Progenitor cell of endocrine pancreas (in vitro differentiated cells): ENCODE measurements at places on chromosomes 2 and 18.
A peak's percentile ranks its signal among the peaks of the same experiment; 100 is the strongest.

DNA sequence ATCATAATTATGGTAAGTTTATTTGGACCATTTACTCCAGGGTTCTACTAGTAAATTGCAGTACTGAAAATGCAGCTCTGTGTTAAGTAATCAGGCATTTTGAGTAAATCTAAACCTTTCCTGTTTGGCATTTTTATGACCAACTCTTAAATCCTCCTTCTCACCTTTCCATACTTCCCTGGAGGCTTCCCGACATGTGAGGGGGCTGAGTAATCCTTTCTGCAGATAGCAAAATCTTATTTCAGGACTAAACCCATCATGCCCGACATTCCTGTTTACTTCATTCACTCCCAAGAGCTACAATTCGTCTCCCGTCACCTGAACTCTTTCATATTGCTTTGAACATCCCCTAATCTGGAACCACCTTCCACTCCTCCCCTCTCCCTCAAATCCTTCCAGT lies 296.6 kb downstream of the IKZF2 start:
- DNase-seq: no peak

- no peak for DNase-seq
Observed at GRCh38 chr2:189444322-189444721, 3.0 kb downstream of the WDR75 start.

GRCh38 chr18:41390309-41390708 lies 564.7 kb upstream of the PIK3C3 start:
- no peak for DNase-seq

- no peak for DNase-seq
Observed at GRCh38 chr2:231611273-231612108, 18.8 kb downstream of the TEX44 start.

GRCh38 chr2:136049011-136049742 lies 63.8 kb upstream of the DARS1 start:
- no peak for DNase-seq

- no peak for DNase-seq
Observed at GRCh38 chr2:104582471-104582870, 271.4 kb upstream of the POU3F3 start.

DNA sequence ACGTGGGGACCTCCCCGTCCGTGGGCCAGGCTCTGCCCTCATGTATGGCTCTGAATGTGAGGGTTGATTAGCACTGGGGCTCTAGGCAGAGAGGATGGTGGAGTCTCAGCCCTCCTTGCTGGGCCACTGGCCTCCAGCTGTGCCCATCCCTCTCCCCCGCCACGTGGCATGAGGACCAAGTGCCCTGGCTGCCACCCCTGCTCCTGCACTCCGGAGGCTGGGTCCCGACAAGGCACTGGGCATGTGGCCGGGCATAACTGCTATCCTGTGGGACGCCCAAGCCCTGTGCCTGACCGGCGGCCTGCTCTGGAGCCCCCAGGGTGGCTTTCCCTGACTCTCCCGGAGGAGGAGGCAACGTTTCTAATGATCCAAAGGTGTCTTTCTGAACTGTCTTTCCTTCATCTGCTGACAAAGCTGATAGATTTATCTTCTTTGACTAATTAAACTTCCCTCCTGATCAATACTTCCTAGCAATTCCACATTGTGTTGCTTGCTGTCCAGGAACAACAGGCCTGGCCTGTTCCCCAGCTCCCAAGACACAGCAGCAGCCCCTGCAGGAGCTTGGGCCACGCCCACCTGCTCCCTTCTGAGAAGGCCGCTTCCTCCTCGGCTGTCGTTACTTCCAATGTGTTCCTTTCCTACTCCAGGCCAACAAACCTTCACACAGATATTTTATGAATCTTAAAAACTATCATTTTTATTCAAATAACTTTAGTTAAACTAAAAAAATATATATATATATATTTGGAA lies 132.0 kb downstream of the SNTG2 start:
- DNase-seq: no peak

DNA sequence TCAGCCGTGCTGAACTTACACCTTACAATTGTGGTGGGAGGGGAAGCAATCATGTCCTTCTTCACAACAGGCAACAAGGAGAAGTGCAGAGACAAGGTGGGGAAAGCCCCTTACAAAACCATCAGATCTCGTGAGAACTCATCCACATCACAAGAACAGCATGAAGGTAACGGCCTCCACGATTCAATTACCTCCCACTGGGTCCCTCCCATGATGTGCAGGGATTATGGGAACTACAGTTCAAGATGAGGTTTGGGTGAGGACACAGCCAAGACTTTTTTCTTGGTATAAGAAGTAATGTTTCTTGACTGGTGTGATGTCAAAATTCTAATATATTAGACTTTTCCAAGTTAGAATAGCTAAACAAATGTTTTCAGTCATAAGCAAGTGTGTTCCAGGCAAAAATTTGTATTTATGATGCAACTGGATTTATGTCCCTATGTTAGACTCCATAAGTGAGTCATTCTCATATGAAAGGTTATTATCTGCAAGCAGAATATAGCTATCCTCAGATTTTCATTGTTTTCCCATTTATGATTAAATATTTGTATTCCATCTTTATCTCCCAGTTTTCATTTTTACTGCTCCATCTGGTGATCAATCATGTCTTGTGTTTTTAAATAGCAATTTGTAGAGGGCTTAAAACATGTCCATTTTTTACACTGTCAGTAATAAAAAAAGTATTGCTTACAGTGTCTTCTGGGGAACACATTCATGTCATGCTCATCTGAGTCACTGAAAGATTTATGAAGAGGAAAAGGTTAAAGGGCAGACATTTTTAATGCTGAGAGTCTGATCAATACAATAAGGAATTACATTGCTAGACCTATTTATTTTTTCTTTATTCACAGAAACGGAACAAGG lies 995.2 kb upstream of the CDH2 start:
- no peak for DNase-seq

DNA sequence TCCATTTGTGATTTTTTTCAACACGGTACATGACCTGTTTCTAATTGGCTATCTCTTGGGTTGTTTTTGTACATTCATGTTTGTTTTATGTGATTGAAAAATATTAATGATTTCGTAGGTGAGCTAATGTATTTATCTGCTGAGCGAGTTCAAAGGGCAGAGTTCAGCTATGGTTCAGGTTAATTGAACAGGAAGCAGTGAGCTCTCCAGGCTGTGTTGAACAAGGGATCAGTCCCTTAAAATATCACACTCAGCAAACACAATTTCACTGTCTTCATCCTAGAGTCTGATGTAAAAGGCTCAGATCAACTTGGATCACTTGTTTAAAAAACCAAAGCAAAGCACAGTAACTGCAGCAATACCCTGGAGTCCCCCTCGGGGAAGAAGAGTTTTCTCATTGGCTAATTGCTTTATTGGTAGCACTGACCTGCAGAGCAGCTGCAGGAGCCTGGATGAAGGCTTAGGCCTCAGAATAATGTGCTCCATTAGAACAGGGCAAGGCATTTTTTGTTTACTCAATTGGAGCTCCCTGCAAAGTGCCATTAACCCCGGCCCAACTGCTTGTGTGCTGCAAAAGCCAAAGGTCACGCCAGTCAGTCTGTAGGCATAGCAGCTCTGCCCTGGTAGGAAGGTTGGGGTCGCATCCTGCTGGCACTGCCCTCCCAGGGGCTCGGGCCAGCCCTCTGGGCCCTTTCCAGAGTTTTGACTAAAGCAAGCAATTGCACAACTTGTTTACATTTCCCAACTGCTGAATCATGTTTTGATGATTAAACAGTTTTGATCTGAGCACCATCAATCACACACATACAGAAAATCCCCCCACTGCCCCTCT lies 10.5 kb downstream of the ONECUT2 start:
- no peak for DNase-seq

DNA sequence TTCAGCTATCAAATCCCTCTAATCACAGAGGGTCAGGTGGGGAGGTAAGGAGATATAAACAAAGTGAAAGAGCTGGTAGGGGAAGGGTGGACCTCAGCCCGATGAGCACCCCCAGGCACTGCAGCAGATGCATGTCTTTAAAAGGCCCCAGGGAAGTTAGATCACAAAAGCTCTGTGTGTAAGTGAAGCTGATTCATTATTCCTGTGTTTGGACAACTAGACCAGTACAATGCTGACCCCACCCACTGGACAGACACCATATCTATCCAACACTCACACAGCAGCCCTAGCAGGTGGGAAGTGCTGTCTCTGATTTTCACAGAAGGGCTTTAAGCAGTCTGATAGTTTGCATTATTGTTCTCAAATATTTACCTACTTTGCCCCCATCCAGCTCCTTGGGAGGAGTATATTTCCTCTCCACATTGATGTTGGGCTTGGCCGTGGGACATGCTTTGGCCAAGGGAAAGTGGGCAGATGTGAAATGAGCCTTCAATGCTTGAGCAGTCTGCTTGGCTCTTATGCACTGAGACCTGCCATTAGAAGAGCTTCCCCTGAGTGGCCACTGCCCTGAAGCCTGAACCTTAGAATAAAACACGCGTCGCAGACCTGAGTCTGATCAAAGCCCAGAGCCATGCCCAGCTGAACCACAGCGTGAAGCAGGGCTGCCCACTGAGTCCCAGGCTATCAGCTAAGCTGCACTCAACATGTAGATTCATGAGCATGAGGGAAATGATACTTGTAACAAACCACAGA lies 111.4 kb downstream of the COPS8 start:
- DNase-seq: no peak

GRCh38 chr18:5057386-5058348 lies 139.4 kb downstream of the AKAIN1 start:
- peak; percentile 53 for DNase-seq

- DNase-seq: no peak
Observed at GRCh38 chr2:177585234-177585863, 192.8 kb downstream of the AGPS start.

DNA sequence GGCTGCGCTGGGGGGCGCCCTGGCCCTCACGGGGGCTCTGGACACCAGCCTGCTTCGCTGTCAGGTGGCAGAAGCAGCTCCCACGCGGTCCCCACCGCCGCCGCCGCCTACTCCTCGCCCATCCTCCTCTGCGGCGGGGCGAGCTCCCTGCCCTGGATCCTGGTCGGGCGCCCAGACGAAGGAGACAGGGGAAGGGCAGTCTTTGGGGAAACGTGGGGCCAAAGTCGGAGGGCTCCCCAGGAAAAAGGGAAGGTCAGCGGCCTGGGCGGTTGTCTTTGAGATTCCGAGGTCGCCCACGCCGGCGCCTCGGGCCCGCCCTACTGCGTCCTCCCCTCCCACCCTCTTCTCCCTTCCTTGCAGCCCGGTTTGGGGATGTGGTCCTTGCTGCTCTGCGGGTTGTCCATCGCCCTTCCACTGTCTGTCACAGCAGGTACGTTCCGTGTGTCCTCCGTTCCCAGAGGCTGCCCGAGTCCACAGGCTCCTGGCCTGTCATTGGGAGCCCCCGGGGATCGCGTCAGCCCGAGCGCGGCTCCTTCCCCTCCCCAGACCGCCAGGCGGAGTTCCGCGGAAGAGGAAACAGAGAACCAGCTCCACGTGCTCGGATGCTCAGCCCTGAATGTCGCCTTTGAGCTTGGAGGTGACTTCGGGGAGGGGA lies 800 bp downstream of the IL1RL2 start:
- no peak for DNase-seq

DNA sequence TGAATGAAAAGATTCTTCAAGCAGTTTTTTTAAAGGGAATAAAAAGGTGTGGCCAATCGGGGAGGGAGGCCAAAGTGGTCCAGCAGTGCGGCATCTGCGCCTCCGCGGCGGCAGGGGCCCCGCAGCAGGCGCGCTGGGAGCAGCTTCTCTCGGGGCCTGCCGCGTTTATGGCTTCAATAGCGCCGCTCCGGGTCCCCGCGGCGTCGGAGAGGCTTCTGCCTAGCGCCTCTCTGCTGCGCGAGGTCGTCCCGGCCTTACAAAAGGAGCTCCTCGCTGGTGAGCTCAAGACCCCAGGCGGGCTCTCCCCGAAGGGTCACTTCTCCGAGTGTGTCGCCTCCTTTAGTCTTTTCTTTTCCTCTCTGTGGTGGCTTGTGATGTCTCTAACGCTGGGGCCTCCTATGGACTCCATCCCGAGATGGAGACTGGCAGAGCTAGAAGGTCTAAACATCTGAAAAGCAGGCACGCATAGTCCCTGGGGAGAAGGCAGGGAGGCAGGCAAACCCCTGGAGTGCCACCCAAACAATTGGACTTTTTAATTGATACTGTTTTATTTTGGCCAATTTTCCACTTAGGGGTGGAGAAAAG lies 67.1 kb downstream of the SUMO1 start:
- no peak for DNase-seq

GRCh38 chr18:54235871-54236270 lies 11.4 kb upstream of the MBD2 start:
- no peak for DNase-seq

DNA sequence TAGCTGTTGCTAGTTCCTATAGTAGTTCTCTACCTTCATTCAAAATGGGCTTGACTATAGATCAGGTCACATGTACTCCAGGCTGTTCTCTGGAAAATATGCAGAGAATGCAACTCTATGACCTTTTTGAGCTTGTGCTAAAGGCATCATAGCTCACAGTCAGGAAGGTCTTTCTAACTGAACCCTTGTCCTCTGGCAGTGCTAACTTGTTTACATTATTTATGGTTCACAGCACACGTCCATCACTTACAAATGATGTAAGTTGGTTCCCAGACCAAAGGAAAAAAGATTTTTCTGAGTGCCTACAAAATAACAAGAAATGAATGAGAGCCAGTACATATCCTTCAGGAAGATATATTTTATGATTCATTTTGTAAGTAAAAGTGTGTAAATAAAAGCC lies 236.1 kb downstream of the GCA start:
- no peak for DNase-seq

GRCh38 chr2:127637725-127638252 lies 8.2 kb upstream of the GPR17 start:
- DNase-seq: no peak

DNA sequence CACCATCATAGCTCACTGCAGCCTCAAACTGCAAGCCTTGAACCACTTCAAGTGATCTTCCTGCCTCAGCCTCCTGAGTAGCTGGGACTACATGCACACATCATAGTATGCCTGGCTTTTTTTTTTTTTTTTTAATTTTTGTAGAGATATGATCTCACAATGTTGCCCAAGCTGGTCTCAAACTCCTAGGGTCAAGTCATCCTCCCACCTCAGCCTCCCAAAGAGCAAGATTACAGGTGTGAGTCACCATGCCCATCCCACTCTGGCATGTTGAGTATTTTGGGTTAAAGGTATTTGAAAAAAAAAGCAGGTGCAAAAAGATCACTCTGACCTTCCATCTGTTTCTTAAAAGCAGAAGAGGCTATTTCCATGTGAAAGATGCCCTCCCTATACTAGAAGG lies 86.4 kb upstream of the FZD7 start:
- DNase-seq: no peak

GRCh38 chr18:47558110-47558750 lies 306.8 kb upstream of the SKOR2 start:
- DNase-seq: no peak

- no peak for DNase-seq
Observed at GRCh38 chr2:39629646-39630045, 36.1 kb upstream of the TMEM178A start.
